ENCODE measurements at places on chromosomes 2 and 18.

DNA sequence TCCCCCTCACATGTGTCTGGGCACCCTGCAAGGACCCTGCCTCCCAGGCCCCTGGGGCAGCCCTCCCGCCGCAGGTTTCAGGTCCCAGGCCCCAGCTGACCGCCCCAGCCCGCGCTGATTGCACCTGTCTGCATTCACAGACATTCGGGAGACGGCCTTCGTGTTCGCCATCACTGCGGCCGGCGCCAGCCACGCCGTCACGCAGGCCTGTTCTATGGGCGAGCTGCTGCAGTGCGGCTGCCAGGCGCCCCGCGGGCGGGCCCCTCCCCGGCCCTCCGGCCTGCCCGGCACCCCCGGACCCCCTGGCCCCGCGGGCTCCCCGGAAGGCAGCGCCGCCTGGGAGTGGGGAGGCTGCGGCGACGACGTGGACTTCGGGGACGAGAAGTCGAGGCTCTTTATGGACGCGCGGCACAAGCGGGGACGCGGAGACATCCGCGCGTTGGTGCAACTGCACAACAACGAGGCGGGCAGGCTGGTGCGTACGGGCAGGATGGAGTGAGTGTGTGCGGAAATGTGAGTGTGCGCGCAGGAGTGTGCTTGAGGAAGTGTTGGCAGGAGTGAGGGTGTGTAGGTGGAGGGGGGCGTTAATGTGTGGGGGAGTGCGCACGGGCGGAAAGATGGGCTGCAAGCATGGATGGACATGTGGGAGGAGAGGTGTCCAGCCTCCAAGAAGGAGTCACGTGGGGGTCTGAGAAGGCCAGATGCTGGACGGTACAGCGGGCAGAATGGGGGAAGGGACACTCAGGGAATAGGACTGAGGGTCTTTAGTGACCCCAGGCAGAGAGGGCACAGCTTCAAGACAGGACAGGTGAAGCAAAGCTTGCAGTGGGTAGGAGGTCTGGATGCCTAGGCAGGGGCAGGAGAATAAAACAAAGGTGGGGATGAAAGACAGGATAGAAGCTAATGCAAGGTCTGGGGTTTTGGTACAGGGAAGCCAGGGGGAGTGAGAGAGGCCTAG is 9.0 kb upstream of the WNT10A start:
- no peak for DNase-seq

GRCh38 chr18:58632552-58632951 is 3.7 kb upstream of the ALPK2 start:
- DNase-seq = no peak

DNA sequence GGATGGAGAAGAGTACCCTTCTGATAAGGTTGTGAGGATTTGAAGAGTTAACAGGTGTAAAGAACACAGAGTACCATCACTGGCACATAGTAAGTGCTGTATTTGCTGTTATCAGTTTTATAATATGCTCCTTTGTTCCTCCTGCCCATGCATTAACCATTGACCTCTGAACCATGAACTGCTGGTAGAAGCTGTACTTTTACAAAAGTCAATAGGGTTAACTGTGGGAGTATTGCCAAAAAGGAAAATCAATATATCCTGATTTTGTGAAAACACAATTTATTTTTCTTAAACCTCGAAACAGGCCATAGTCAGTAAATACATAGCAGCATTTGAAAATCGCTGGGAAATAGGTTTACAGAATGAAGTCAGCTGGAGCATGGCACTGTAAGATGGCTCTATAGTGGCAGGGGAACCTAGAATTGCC is 18.9 kb upstream of the ACAA2 start:
- DNase-seq = no peak

- peak; percentile 29 for DNase-seq
Measured at GRCh38 chr2:73823916-73824523, 4.7 kb upstream of the STAMBP start.

DNA sequence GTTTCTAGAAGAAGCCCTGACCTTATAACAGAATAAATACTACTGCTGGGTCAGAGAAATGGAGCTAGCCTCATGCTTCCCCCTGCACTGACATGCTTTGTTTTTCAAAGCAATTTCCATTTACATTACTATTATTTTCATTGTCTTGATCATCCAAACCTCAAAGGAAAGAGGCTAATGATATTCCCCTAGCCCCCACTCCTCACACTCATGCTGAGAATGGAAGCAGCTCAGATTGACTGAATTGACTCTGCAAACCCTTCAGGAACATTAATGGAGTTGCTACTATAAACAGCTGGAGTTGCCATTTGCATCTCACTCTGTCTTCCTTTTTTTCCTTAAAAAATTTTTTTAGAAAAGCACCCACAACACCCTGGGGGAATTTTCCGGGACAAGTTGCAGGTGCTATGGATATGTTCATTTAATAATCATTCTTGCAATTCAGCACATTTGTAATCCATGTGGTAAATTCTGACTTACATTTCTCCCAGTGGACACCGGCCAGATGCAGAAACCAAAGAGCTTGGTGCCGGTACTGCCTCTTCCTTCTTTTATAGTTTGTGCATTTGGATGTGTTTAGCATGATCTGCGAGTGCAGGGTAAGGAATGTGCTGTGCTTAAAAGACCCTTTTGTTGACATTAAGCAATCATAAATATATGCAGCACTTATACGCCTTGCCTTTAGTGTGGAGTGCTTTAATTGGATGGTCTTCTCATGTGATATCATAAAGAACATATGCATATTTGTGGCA is 103.3 kb upstream of the OSR1 start:
- DNase-seq = no peak

DNA sequence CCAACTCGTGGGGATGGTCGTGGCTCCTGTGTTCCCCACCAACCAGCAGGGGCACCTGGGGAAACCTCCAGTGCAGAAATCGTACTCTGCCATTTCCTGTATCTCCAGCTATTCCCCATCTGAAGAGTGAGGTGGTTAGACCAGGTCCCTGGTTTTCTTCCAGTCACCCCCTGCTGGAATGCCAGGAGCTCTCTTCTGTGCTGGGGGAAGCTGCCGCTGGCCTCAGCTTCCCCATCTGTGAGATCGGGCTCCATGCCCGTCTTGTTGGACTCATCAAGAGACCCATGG is 119.7 kb downstream of the INHBB start:
- DNase-seq = no peak

- DNase-seq = no peak
Measured at GRCh38 chr2:74063486-74063885, 78.8 kb downstream of the TET3 start.

- no peak for DNase-seq
Measured at GRCh38 chr2:96913117-96913397, 43.2 kb upstream of the SEMA4C start.

- no peak for DNase-seq
Measured at GRCh38 chr2:108023776-108024175, 37.5 kb downstream of the SLC5A7 start.

DNA sequence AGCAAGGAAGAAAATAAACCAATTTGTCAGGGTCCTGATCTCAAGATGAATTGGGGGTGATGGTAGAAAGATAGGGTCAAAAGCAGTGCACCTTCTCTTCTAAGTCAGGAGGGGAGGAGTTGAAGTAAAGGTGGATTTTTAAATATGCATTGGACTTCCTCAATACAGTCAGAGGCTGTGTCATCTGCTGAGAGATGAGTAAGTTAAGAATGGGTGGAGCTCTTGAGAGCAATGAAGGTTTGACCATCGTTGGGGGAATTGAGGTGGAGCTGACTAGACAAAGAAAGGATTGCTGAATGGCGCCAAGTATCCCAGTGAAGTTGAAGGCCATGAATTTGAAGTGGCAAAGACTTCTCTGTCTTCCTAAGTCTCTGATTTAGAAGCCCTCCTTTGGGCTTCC is 18.4 kb upstream of the CPO start:
- no peak for DNase-seq

DNA sequence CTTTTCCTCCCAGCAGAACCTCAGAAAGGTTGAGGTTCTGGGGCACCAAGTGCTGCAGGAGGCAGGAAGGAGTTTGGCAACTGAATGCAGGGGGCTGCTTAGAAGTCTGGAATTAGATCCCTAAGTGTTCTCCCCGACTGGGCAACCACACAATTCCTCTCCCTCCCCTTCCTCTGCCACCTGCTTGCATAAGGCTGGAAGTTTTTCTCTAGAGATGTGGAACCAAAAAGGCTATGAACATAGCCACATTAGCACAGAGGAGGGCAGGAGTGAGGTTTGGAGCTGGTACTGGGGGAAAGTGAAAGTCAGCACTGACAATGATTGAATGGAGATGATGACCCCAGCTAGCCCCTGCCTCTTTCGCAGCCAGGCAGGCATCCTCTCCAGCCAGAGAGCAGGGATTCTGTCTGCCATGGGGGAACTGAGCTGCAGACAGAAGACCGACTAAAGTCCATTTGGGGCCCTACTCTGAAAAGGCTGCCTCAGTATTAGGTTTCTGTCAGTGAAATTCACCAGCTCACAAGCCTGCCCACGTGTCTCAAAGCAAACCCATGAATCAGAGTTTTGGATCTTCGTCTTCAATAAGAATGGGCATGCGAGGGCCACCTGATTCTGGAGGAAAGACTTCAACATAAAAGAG is 87.9 kb upstream of the ITGA6 start:
- no peak for DNase-seq

DNA sequence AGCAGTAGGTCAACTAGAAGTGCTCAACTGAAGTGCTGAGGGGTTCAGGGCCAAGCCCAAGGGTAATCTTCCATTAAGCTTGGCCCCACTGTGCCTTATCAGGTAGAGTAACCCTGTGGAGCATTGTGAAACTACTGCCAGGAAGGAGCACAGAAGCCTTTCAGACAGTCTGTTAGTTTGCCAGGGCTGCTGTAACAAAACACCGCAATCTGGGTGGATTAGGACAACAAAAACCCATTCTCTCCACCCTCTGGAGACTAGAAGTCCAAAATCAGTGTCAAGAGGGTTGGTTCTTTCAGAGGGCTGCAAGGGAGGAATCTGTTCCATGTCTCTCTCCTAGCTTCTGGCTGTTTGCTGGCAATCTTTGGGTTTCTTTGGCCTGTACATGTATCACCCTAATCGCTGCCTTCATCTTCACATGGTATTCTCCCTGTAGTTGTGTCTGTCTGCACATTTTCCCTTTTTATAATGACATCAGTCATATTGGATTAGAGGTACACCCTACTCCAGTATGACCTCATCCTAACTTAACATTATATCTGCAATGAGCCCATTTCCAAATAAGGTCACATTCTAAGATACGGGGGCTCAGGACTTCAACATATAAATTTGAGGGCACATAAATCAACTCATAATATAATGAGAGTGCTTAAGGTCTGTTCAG is 21.2 kb downstream of the VIT start:
- no peak for DNase-seq

- DNase-seq = no peak
Measured at GRCh38 chr2:187075199-187075635, 226.2 kb upstream of the ZSWIM2 start.

DNA sequence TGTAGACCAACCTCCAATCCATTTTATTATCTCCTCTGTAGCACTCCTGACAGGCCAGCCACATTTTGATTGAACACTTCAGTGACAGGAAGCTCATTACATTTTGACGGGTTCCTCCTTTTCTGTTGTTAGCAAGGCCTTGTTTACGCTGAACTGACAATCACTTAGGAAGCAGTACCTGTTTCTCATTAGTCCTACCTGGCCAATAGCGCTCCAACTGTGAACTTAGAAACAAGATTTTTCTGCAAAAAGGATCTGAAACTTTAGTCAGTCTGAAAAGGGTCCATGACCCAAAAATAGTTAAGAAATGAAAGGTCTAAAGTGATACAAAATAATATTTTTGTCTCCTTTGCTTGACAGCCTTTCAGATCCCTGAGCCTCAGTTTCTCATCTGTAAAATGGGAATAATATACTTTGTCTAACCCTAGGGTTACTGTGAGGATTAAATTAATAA is 119.6 kb upstream of the MSTN start:
- DNase-seq = no peak

DNA sequence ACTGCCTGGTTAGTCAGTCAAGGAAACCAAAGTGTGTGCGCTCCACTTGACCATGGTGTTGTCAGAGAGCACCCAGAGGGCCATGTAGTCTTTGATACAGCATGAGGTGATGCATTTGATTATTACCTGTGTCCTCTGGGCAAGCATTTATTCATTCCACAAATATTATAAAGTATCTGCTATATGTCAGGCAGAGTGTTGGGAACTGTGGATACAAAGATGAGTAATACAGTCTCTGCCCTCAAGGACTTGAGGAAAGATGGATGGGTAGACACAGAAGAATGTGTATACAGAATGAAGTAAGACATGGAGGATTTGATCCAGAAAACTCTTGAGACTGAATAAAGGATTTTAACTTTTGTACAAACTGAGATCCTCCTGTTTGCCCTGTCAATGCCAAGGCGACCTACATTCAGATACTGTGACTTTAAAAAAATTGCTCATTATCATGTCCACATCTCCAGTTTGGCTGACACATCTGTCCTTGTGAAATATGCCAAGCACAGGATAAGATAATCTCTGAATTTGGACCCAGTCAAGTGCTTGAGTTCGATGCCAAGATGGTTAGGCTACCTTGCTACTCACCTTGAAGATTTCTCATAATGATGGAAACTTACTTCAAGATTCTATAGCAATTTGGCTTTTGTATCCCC is 50.8 kb downstream of the ACYP2 start:
- DNase-seq = no peak

- no peak for DNase-seq
Measured at GRCh38 chr2:38586931-38587330, 15.8 kb downstream of the HNRNPLL start.

GRCh38 chr2:69771461-69771860 is 29.5 kb downstream of the ANXA4 start:
- DNase-seq = no peak

- no peak for DNase-seq
Measured at GRCh38 chr18:75003039-75003438, 205.9 kb downstream of the PTGR3 start.

DNA sequence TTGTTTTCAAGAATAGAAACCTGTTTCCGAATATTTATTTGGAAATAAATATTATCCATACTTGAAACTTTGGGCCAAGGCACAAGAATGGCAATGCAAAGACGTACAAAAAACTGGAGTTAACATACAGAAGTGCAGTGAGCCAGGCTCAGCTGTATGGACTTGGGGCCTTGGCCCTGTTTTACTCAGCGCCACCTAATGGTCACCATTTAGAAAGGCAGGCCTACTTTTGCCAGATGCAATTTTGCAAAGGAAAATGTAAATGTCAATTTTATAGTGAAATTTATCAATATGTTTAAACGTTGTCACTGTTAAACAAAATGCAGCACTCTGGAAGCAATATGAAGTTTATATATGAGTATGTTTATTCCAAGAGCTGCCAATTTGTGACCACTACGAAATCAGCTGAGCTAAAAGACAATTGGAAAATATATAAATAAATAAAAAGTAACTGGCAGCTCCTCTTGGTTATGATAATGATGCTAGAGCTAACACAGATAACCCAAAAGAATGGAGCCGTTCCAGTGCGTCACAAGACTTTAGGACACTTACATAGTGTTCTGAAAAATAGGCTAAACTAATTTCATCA is 155.0 kb downstream of the ARHGAP15 start:
- DNase-seq = no peak

DNA sequence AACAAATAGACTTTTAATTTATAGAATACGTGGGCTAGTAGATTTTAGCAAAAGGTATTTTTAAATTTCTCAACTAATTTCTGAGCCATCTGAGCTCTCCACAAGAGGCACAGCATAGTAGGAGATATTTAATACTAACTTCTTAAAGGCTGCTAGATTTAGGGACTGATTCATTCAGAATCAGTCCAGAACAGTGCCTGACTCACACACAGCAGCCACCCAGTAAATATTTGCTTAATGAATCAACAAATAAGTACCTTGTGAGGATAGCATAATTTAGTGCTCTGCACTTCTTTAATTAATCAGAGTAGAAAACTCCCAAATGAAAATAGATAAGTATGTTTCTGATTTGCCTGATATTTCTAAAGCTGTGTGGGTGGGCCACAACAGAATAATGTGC is 35.6 kb upstream of the SYT4 start:
- no peak for DNase-seq

Measured in T-helper 2 cell treated with Interferon-gamma antibody and Interleukin-4, amounts not matched to agents 5 μg/mL and 100 μg/mL, for 36 hours (primary cell).